Karpas-422 (cell line): ENCODE measurements at places on chromosomes 3 and 15.
A peak's percentile ranks its signal among the peaks of the same experiment; 100 is the strongest.

- DNase-seq, result peak; percentile 55
Observed at GRCh38 chr3:194194051-194194756, 58.3 kb downstream of the HES1 start.

DNA sequence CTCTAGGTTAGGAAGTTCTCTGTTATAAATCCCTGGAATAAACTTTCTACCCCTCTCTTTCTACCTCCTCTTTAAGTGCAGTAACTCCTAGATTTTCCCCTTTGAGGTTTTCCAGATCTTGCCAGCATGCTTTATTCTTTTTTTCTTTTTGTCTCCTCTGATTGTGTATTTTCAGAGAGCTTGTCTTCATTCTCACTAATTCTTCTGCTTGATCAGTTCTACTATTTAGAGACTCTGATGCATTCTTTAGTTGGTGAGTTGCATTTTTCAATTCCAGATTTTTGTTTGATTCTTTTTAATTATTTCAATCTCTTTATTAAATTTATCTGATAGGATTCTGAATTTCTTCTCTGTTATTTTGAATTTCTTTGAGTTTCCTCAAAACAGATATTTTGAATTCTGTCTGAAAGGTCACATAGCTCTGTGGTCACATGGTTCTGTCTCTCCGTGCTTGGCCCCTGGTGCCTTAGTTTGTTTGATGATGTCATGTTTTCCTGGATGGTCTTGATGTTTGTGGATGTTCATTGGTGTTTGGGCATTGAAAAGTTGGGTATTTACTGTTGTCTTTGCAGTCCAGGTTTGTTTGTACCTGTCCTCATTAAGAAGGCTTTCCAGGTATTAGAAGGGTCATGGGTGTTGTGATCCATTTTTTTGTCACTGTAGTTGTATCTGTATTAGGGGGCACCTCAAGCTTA, 89.2 kb downstream of the BBX start:
- no peak for DNase-seq

GRCh38 chr3:15861163-15861562, 63.4 kb upstream of the ANKRD28 start:
- no peak for DNase-seq

GRCh38 chr3:16596352-16597032, 8.7 kb downstream of the DAZL start:
- no peak for DNase-seq

GRCh38 chr3:12522721-12523120, 22.6 kb downstream of the MKRN2OS start:
- no peak for DNase-seq

GRCh38 chr15:55112706-55113105, 84.0 kb downstream of the RSL24D1 start:
- no peak for DNase-seq

- no peak for DNase-seq
Observed at GRCh38 chr3:44330444-44330843, 8.1 kb upstream of the TCAIM start.

- no peak for DNase-seq
Observed at GRCh38 chr3:160106905-160107861, 118.0 kb upstream of the C3orf80 start.

DNA sequence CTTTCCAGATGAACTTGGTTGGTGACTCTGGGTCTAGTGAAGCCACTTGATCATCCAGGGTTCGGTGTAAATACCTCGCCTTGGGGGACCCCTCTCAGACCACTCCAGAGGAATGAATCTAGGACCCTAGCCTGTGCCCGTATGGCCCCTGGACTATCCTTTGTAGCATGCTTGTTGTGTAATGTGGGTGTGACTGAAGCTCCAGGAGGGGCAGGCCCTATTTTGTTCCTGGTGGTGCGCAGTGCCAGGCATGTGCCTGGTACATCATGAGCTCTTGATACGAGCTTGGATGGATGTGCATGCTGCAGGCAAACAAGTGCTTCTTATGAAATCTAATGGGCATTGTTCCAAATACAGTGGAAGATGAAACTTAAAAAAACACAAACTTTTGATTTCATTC, 82.8 kb downstream of the EBLN2 start:
- no peak for DNase-seq

DNA sequence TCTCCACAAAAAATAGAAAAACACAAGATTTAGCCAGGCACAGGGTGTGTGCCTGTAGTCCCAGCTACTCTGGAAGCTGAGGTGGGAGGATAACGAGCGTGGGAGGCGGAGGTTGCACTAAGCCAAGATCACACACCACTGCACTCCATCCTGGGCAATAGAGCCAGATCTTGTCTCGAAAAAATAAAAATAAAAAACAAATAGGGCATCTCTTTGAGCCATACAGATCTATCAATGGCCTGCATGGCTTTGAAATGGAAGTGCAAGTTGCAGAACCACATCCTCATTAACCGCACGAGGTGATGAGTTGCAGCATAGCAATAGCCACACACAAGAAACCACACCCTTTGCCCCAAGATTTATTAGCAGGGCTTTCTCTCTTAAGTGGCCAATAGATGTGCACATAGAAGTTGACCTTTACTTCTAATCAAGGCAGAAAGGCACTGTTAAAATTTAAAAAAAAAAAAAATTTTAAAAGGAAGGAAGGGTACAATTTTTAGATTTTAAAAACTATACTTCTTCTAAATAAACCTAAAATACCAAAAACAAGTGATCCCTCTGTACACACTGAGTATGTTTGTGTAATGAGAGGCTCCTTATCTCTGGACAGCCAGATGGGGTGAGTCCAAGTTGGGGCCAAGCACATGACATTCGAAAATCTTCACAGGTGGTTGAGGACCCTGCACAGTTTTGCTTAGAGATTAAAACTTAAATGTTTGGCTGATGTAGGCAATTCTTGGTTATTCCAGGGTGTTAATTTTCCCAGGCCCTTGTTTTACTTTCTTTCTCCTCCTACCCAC, 53.4 kb downstream of the FILIP1L start:
- no peak for DNase-seq

GRCh38 chr3:174821477-174821876, 37.7 kb upstream of the NAALADL2 start:
- no peak for DNase-seq

- DNase-seq, result no peak
Observed at GRCh38 chr3:100982710-100983109, 10.5 kb downstream of the ABI3BP start.

DNA sequence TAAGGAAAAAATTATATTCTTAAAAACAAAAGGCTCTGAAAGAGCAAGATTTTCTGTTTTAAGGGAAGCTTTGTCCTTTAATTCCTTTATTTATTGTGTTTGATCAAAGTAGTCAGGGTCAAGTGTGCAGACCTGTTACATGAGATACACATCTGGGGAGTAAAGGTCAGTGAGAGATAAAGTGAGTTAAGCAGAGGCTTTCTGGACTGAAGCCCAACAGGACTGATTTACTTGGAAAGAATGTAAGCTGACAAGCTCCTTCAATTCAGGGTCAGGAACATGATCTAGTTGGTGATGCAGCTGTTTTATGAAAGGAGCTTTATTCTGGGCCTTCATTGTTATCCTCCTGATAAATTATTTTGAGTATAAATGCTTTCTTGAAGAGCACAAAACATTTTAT, 20.7 kb upstream of the OTOL1 start:
- no peak for DNase-seq

- DNase-seq, result no peak
Observed at GRCh38 chr15:29032229-29032625, 146.5 kb downstream of the APBA2 start.

GRCh38 chr15:34366271-34367065, 528 bp downstream of the LPCAT4 start:
- DNase-seq, result peak; percentile 83
